ENCODE measurements at places on chromosomes 13 and 19.

DNA sequence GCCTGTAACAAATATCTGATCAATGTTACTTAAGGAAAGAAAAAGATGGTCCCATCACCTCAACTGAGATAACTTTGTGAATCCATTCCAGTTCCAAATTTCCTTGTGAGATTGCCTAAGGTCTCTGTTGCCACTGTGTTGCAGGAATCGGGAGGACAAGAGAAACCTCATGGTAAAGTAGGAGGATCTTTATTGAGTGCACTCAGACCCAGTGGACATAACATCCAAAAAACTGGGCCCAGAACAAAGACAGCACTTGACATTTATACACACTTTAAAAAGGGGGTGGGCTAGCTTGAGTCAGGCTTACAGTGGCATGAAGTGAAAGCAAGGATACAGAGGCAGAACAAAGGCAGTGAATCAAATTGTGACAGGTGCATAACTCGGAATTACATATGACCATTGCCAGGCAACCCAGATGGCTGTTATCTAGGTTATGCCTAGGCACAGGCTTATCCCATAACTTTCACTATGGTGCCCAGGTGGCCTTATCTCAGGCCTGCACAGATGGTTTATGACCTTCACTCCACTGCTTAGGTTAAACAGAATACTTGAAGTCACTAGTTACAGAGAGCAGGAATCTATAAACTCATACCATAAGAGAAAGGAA is 459.4 kb upstream of the PCDH20 start:
- no peak for DNase-seq

DNA sequence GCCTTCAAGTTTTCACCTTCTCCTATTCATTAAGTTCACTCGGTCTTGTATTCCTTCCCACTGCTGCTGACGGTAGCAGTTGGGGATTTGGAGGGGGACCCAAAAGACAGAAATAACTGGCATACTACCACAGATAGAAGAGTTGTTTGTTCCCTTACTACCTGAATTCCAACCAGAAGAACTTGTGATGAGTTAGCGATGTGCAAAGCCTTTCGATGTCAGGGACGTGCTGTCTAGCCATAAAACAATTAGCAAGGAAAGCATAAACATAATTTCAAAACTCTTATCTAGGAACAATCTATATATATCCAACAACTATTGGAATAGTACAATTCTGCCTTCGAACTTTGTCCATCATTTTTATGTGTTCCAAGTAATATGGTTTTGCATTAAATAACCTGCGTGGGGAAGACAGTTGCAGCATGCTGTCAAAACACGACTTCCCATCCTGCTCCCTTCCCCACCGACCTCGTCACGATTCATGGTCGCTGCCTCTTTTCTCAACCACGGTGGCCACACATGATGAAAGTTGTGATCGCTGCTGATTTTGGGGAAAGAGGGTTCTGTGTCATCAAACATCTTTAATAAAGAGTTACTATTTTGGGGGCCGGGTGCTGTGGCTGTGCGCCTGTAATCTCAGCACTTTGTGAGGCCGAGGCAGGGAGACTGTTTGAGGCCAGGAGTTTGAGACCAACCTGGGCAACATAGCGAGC is 3.8 kb upstream of the SLC7A9 start:
- DNase-seq, result no peak

DNA sequence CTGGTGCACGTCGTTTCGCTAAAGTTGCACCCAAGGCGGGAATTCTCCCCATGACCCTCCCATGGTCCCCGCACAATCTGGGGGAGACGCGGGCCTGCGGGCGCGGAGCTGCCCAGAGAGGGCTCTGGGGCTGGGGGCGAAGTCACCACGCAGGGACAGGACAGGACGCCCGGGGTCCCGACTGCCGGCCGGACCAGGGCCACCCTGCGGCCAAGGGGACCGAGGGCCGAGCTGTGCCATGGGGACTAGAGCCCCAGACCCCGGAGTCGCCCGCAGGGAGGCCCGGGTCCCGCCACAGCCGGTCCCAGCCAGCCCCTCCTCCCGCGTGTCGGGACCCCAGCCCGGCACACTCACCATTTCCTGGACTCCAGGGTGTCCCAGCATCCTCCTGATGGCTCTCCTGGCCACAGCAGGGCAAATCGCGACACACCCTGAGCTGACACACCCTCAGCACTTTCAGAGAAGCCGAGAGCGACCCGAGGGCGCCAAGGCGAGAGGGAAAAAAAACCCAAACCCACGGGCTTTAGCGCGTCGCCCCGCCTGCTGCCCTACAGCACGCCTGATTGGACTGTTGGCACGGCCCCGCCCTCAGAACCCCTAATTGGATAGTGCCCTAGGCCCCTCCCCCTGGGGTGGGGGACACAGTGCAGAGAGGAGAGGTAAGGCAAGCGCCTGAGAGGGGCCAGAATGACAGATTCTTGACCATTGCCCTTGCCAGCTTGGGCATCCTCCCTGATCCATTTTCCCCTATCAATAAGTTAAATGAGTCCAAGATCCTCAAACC is 28.6 kb downstream of the ZNF44 start:
- DNase-seq, result no peak

DNA sequence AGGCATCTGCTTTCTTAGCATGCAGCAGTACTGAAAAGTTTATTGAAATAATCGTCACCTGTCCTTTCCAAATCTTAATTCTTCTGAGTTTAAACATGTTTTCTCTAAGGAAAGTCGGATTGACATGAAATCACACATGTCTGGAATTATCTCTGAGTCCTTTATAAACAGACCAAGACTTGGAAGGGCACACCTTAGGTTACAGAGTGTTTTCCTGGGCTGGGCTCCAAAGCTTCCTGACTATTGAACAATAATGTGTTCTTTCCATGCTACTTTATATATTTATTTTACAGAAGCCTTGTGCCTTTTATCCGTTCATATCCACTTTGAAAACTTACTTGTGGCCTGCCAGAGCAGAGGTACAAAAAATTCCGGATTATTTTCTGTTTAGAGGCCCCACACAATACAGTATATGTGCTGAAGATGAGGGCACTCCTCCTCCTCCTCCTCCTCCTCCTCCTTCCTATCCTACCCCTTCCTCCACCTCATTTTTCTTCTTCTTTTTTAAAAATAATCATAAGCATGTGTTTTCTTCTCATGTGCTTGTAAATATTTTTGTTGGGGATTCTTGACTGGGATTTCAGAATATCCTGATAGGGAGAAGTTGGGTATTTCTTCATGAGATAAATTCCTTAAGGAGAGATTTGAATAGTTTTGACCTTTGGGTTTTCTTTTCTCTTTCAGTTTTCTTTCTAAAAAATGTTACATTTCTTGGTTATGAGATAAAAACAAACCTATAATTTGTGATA is 52.3 kb downstream of the LRCH1 start:
- DNase-seq, result no peak

- no peak for DNase-seq
Measured at GRCh38 chr19:4297901-4298809, 4.0 kb downstream of the TMIGD2 start.

- DNase-seq, result no peak
Measured at GRCh38 chr19:24072720-24073119, 14.3 kb upstream of the ZNF254 start.

DNA sequence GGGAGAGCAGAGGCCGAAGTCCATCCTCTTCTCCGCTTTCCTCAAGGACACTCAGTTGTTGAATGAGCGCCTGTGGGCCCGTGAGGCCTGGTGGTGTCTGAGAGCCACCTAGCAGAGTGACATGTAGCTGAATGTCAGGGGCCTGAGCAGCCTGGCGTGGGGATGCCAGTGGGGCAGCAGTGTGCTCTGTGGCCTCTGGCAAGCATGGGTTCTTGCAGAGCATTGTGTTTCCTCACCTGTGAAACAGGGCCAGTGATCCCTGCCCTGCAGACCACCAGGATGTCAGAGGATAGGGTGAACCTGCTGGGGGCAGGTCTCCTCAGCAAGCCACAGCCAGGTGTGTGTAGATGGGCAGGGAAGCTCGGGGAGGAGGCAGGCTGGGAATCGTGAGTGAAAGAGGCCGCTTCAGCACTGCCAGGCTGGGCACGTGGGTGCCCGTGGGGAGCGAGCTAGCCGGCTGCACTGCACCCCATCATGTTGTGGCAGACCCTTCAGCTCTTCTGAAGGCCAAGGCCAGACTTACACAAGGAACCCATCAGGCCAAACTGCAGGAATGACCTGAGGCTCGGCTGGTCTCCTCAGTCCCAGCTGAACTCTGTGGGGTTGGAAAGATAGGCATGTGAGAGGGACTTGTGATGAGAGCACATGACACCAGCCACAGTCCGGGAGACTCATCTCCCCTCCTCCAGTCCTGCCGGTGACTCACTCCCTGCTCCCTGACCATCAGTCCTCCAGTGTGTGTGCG is 5.0 kb downstream of the PPP1R37 start:
- no peak for DNase-seq

DNA sequence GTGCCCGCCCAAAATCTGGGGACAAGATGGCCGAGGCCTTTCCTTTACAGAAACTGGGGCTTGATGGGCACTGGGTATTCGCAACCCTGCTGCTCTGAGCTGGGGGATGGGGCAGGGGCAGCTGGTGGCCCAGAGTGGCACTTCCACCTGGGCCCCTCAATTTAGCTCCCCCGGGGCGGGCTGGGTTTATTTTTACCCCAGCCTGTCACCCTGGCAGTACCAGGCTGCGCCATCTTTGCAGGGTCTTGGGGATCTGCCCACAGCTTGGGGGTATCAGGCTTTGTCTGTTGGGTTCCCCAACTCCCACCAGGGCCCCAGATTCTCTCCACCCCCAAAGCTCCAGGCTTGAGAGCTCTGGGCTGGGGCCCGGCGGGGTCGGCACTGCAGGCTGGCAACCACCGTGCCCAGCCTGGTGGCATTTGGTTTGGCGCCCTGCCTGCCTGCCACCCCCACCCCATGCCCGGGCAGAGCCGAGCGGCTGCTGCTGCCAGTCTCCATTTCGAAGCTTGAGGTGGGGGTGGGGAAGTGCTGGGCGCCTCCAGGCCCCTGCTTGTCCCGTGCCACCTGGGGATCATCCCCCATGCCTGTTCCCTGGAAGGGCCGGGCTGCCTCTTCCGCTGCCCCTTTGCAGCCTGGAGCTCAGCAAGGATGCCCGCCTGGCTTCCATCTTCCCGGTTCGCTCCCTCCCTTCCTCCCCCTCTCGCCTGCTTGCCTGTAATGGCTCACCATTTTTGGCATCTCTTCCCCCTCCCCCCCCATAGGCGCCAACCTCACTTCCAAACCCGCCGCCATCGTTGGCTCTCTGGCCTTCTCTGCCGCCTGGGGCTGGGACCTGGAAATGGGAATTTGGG is 11.4 kb downstream of the NFIX start:
- DNase-seq, result no peak

GRCh38 chr19:46975011-46975924 is 44.4 kb upstream of the NPAS1 start:
- no peak for DNase-seq

- DNase-seq, result no peak
Measured at GRCh38 chr13:113179374-113180230, 21.2 kb downstream of the PROZ start.

- no peak for DNase-seq
Measured at GRCh38 chr13:28489524-28489931, 5.4 kb downstream of the FLT1 start.

DNA sequence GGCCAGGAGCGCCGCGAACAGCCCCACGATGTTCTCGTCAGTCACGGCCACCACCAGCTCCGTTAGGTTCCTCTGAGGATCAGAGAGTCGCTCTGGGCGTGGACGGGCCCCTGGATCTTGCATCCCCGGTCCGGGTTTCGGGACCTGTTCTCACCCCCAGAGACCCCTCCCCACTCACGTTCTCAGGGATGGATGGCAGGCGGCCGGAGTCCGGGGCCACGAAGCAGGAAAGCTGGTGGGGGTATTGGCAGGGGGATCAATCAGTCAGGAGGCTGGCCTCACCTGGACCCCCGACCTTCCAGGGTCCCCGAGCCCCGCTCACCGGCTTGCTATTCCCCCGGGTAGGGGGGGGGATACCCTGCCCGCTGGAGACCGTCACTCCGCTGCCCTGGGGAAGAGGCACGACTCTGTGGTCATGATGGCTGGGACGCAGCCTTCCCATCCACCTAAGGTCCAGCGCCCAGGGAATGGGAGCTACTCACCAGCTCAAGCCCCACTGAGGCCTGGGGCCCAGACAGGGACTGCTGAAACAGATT is 4.6 kb downstream of the DENND1C start:
- DNase-seq, result no peak

- no peak for DNase-seq
Measured at GRCh38 chr13:28245465-28245864, 107.1 kb downstream of the PAN3 start.

DNA sequence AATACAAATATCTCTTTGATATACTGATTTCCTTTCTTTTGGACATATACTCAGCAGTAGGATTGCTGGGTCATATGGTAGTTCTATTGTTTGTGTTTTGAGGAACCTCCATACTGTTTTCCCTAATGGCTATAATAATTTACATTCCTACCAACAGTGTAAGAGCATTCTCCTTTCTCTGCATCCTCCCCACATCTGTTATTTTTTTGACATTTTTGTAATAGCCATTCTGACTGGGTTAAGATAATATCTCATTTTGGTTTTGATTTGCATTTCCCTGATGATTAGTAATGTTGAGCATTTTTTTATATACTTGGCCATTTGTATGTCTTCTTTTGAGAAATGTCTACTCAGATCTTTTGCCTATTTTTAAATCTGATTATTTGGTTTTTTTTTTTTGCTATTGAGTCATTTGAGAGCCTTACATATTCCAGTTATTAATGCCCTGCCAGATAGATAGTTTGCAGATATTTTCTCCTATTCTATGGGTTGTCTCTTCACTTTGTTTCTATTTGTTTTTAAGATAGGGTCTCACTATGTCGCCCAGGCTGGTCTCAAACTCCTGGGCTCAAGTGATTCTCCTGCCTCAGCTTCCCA is 95.7 kb downstream of the FNDC3A start:
- no peak for DNase-seq

DNA sequence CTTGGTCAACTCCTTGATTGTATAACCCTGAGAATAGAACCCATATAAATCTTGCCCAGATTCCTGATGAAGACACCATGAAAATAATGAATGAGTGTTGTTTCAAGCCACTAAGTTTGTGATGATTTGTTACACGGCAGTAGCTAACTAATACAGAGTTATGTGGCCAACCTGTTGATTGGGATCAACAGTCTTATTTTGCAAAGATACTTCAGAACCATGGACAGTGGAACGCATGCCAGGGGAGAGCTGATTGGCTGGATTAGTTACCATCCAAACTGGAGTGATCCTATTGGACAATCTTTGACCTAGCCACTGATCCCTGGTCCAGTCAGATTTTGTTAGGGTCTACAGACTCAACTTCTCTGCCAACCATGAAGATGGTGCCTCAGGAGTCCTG is 26.6 kb downstream of the CD70 start:
- no peak for DNase-seq

Data from mesothelial cell of epicardium (in vitro differentiated cells).